Stimulated activated CD4-positive, alpha-beta T cell treated with anti-CD3 and anti-CD28 coated beads, Interleukin-1b, Interleukin-23, amount 100 ng/mL, for 4 hours (primary cell): ENCODE measurements at places on chromosomes 3 and 15.
A peak's percentile ranks its signal among the peaks of the same experiment; 100 is the strongest.

GRCh38 chr3:154060238-154061000 is 60.8 kb upstream of the ARHGEF26 start:
- DNase-seq = no peak

- DNase-seq = no peak
These were observed 83.5 kb downstream of the AQP9 start for GRCh38 chr15:58221591-58222241.

DNA sequence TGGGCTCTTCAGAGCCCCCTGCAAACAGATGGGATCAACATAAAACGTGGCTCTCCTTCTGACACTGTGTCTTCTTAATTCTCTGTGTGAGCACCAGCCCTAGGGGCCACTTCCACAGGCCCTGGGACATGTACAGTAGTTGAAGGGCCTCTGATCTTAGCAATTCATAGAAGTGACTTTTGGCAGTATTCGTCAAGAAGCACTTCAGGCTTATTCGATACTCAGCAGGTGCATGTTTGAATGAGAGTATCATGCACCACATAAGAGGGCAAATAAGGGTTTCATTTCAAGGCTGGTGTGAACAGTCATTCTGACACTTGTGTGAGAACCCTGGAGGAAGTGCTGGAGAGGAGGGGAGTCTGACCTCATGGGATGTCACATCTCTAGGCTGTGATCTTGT is 113.9 kb downstream of the GABRG3 start:
- no peak for DNase-seq

DNA sequence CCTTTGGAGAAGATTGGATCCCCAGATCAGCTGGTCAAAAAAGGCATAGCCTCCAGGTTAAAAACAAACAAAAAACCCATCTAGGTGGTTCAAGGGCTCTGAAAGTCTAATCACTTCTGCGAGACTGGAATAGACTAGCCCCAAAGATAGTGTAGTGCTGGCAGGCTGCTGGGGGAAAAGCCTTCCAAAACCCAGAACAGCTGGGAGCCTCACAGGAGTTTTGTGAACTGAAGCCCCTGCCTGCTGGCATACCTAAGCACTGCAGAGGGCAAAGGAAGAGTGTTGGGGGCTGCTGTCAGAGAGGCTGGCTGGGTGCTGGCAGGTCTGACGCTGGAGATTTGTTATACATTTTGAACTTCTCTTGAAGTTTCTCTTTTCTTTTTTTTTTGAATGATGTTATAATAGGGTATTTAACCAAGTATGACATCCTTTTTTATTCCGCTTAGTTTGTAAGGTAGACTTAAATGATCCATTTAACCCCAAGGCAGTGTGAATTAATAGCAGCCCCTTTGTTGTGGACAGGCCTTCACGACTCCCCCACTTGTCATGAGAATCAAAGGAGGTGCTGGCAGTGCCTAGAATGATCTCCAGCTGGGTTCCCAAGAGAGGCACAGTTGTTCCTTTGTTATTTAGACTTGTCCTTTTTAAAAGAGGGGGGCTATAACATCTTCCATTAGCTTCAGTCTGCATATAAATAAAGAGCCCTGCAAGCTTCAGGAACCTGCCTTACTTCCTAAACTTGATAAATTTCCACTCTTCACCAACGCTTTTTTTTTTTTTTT is 53.9 kb downstream of the CRTC3 start:
- no peak for DNase-seq

- no peak for DNase-seq
These were observed 1.4 kb downstream of the CRTAP start for GRCh38 chr3:33115024-33115768.

DNA sequence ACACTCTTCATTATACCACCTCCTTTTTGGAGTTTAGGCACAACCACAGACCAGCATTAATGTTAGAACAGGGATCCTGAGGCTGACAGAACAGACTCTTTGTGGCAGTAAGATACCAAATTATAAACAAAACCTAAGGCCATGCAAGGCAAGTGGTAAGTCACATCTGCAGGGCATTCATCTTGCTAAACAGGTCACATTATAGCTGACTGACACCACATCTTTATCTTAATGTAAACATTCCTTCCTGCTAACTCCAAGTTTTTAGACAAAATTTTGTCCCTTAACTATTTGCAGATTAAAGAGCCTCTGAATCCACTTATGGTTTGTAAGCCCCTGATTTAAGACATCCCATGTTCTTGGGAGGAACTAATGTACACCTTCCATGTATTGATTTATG is 500.6 kb downstream of the PYDC2 start:
- no peak for DNase-seq

DNA sequence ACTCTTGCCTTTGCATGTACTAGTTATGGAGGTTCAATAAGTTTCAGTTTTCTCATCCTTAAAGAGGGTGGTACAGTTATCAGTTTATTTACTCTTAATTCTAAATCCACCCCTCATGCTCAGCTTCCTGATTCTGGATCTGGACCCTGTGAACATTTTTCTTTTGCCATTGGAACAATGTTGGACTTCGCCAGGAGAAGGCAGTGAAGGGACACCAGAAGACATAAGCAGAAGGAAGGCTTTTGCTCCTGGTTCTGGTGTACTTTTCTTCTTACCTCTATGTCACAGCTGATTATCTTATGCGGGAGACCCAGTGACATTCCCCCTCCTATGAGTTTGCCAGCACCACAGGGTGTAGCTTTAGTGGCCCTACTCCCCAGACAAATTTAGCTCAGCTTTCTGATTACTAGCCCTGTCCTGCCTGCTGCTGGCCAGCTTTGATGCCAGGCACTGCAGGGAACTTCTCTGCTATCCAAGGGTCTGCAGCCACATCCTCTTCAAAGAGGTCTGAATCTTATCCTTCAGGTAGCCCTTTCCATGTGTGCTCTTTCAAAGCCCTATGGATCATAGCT is 466.3 kb upstream of the EPHA3 start:
- DNase-seq = no peak

- DNase-seq = no peak
These were observed 10.4 kb downstream of the COPG1 start for GRCh38 chr3:129259612-129260477.

- peak; percentile 33 for DNase-seq
These were observed 70.7 kb downstream of the SSR3 start for GRCh38 chr3:156483961-156484787.

DNA sequence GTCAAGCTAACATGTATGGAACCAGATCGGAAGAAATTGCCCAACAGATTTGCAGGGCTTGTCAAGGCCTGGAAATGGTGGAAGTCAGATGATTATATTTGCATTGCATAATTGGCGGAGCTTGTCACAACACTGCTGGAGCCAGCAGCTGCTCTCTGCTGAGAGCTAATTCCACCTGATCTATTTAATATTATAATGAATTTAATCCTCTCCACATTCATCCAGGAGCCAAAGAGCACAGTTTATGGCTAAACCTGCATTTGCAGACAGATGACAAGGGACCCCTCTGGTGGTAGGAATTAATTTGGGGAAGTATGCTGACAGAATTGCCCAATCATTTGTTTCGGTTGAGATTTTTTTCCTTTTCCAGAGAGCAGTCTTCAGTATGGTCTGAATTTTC is 730.2 kb downstream of the TUSC7 start:
- no peak for DNase-seq

DNA sequence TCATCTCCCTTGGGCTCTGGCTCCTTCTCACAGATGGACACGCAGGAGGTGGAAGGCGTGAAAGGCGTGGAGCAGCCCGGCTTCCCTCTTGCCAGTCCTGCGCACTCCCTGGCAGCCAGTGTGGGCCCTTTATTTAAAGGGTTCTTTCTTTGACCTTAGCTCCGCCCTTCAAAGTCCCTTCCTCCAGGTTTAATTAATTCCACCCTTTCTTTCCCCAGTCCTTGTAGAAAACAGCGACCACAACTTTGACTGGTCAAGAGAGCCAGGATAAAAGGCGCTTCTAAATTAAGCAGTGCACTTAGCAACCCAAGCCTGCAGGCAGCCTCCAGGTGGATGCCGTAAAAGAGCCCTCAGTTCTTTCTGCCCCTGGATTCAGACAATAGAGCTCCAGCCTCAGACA is at the start of gene HDC:
TSS of gene HDC (minus strand) at position 107 of the 400 bp plus-strand sequence. CDS start at position 4, 103 bp downstream.
- DNase-seq = no peak

DNA sequence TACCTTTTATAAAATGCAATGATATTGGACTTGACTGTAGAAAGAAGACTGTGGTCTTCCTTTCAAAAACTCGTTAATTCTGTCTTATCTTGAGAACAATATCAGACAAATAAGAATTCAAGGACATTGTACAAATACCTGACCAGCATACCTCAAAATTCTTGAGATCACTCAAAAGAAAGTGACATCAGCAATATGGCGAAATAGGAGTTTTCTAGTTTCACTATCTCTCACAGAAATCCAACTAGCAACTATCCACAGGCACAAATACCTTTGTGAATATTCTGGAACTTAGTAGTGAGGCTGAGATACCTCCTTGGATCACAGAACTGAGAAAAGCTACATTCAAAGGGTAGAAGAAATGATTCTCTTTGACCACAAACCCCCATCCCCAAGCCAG is 419.7 kb downstream of the ZNF385D start:
- DNase-seq = no peak

GRCh38 chr15:76209942-76210341 is 101.3 kb downstream of the ETFA start:
- no peak for DNase-seq

DNA sequence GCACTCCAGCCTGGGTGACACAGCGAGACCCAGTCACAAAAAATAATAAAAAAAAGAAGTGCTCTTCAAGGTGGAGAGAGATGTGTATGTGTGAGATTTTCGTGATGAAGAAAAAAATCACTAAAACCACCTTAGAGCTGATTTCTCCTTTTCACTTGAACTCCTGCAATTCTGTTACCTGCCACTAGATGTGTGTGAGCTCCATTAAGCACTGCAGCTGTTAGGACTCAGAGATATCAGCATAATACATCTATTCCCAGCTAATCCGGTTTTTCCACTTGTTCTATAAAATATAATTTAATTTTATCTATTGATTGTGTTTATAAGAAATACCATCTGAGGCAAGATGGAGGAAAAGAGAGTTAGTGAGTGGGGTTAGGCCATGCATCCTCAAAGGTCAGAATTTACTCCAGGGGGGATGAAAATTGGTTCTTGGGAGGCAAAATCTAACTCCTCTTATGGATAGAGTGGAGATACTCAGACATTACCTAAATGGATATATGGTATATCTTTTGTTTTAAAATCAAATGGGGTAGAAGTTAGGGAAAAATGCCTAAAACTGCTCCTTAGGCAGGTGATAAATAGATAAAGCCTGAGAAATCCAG is 152.7 kb downstream of the IL20RB start:
- no peak for DNase-seq
